Heart right ventricle (tissue), 16 donors: ENCODE measurements at places on chromosomes 16 and 17. TPM values are rescaled to one million over a fixed set of nuclear protein-coding genes. Genes with fewer than 3 reads are reported as not detected.
A peak's percentile ranks its signal among the peaks of the same experiment; 100 is the strongest.

The KRTAP3-1 gene
- total RNA-seq = not detected

The SCNN1G gene
- total RNA-seq = not detected

The ERI2 gene
- total RNA-seq = 9.2 TPM

The FAM20A gene
- total RNA-seq = 6.3 TPM

The FNDC8 gene
- not detected for total RNA-seq

The ARHGAP23 gene
- 57.8 TPM for total RNA-seq

GRCh38 chr17:44091200-44091997 is 20.9 kb downstream of the G6PC3 start:
- DNase-seq = no peak

DNA sequence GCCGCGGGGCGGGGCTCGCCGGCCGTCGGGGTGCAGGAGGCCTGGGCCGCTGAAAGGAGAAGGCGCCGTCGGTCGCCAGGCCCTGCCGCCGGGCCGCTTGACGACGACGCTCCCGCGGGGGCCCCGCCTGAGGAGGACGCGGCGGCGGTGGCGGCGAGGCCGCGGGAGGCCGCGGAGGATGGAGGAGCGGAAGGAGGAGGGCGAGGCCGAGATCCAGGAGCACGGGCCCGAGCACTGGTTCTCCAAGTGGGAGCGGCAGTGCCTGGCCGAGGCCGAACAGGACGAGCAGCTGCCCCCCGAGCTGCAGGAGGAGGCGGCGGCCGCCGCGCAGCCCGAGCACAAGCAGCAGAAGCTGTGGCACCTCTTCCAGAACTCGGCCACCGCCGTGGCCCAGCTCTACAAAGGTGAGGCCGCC is 430 bp downstream of the HAPSTR1 start:
- no peak for DNase-seq

- DNase-seq = no peak
Observed at GRCh38 chr16:59634004-59634579, 900.0 kb upstream of the GOT2 start.

DNA sequence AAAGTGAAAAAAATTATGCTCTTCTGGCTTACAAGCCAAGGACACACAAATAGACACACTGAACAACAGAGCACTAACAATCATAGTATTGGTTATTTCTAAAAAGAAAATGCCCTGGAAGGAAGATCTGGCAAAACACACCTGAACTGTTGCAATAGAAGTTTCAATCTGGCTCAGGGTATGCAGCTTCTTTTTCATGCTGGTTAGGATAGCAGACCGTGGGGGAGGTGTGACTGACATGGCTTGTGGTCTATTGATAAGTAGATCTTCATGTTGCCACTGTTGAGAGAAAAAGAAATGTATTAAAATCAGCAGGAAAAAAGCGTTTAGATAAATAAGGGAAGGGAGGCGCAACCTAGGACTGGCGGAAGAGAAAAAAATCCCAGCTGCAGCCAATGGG is 26.5 kb upstream of the ARL6IP1 start:
- no peak for DNase-seq

DNA sequence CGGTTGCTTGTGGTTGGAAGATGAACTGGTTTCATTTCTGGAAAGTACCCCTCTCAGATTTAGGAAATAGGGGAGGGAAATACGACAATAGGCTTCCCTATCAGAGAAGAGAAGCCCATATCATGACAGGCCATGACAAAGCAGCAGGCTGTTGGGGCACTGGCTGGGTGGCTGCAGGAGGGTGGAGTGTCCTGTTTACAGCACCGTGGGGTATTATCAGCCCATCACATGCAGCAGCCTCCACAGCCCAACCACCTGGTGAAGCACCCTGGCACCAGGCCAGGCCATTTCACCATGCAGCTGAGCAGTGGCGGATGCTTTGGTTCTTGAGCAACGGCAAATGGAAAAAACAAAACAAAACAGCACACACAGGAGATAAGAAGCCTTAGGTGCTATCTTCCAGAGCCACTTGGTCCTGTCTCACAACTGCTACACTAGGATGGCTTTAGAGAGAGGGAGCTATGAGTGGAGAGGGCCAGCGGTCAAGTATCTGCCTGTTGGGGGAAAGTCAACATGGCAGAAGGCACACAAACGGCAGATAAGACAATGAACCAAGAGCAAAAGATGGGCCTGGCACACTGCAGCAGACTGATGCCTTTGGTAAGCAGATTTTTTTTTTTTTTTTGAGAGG is 24.2 kb downstream of the FAM117A start:
- peak; percentile 78 for DNase-seq

- no peak for DNase-seq
Observed at GRCh38 chr17:49013311-49014213, 16.4 kb downstream of the IGF2BP1 start.

- DNase-seq = no peak
Observed at GRCh38 chr17:44448412-44448811, 54.8 kb downstream of the GPATCH8 start.

DNA sequence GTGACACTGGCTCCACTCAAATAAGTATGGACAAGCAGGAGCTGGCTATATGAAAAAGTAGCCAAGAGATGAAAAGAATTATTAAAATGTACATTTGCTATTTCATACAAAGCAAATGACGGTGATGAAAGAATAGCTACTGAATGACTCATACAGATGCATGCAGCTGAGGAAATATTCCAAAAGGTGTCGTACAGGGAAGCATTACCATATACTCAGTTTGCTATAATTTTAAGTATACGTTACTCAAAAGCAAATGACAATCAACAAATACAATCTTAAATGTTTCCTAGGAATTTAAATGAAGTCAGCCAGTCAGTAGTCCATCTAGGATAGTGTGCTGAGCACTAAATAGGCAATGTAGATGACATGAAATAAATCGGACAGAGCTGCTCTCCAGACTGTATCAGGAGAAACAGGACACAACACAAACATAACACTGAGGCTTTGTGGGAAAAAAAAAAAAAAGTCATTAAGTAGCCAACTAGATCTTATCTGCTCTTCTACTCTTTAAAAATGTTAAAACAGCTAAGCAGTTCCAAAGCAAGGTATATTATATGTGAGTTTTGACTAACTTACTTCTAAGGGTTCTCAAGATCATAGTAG is 65.0 kb downstream of the NCOR1 start:
- no peak for DNase-seq

DNA sequence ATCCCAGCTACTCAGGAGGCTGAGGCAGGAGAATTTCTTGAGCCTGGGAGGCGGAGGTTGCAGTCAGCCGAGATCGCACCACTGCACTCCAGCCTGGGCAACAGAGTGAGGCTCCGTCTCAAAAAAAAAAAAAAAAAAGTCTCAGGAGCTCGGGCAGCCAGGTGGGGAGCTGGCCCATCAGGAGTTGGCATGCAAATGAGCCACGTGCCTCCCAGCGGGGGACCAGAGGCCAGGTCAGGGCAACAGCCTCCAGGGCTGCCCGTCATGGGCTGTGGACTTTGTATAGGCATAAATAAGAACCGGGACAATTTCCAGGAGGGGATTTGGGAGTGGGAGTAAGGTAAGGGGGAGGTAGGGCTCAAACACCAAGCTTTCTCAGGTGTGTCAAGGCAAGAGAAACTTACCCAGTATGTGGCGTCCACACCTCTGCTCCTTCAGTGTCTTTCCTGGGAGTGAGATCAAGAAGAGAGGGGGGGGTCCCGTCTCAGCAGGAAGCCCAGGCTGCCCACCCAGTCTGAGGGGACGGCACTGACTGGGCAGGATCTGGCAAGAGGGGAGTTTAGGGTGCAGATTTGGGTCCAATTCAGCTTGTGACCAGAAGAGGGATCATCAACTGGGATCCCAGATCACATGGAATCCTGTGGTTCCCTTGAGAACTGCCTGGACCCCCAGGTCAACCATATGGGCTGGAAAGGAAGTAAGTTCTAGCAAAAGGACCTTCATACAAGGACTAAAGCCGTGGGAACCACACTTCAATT is 22.3 kb upstream of the G6PC1 start:
- no peak for DNase-seq
